ENCODE measurements at places on chromosomes 2 and 18.

DNA sequence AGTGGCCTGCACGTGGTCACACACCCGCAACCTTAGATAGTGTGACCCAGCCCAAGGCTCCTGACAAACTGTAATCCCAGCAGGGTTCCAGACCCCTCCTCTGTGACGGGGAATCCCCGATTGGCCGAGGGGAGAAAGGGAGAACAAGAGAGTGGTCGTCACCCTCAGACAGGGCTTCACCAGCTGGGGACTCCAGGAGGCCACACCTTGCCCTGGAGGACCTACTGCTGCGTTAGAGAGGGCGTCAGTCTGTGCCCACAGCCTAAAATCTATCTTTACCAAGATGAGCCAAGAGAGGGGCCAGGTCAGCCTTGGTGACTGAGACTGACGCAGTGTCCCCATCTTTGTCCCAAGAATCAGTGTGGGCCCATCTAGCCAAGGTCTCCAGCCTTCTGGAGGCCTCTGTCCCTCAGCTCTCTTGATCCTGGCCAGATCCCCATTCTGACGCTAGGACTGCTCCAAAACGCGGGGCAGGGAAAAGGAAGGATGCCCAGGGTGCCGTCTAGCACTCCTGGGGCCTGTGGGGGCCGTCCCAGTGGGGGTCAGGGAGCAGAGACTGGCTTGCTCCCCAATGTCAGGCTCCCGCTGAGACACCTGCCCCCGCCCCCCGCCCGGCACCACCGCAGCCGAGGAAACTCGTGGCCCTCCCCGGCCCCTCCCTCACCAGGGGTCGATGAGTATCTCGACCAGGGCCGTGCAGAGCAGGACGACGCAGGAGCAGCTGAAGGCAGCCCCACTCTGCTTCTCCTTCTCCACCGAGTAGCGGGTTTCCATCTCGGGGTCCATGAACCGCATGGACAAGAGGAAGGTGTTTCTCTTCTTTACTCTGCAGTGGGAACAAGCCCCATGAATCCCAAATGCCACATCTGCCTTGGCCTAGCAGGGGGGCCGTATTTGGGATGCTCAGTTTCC, 40.9 kb downstream of the CENPO start:
- no peaks in the 10 kb centered on the region for H3K4me1 ChIP-seq
- no peak for DNase-seq
- H3K27ac ChIP-seq: no peak overlapping the region

GRCh38 chr2:219627103-219628100, at the start of gene SLC4A3:
SLC4A3 (plus strand) TSS chr2:219627630; CDS start chr2:219627993, 363 bp downstream.
- no peak within 1 kb of the TSS for H3K27ac ChIP-seq
- DNase-seq: peak; percentile 40
- H3K27me3 ChIP-seq: no peaks in the 10 kb centered on the region

- no peak for DNase-seq
- H3K36me3 ChIP-seq: no peaks in the 10 kb centered on the region
- no peak overlapping the region for H3K27ac ChIP-seq
- no peaks in the 10 kb centered on the region for H3K27me3 ChIP-seq
- H3K4me3 ChIP-seq: no peak overlapping the region
- no peaks in the 10 kb centered on the region for H3K4me1 ChIP-seq
Measured at GRCh38 chr2:112812318-112813267, 24.0 kb downstream of the IL1B start.

DNA sequence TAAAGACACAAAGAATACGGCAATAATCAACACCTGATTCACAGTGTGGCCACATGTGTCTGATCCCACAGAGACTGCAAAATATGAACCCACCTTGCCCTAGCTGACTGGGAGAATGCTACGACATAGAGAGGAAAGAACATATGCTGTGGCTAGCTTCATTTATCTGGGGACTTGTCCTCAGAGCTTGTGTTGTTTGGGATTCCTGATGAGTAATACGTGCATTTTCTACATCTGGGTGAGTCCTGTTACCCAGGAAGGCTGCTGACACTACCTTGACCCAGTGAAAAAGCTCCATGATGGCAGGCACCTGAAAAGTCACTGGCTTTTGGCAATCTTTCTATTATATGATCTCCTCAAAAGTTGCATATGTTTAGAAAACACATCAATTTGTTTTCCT, 427.7 kb upstream of the LYPD1 start:
- no peak overlapping the region for H3K4me3 ChIP-seq
- no peaks in the 10 kb centered on the region for H3K36me3 ChIP-seq
- no peak overlapping the region for H3K27ac ChIP-seq
- no peaks in the 10 kb centered on the region for H3K4me1 ChIP-seq
- no peaks in the 10 kb centered on the region for H3K27me3 ChIP-seq
- no peak for DNase-seq

Measured in mesendoderm (in vitro differentiated cells).